ENCODE measurements at places on chromosomes 12 and 14. TPM values are rescaled to one million over a fixed set of nuclear protein-coding genes. Genes with fewer than 3 reads are reported as not detected.
A peak's percentile ranks its signal among the peaks of the same experiment; 100 is the strongest.

DNA sequence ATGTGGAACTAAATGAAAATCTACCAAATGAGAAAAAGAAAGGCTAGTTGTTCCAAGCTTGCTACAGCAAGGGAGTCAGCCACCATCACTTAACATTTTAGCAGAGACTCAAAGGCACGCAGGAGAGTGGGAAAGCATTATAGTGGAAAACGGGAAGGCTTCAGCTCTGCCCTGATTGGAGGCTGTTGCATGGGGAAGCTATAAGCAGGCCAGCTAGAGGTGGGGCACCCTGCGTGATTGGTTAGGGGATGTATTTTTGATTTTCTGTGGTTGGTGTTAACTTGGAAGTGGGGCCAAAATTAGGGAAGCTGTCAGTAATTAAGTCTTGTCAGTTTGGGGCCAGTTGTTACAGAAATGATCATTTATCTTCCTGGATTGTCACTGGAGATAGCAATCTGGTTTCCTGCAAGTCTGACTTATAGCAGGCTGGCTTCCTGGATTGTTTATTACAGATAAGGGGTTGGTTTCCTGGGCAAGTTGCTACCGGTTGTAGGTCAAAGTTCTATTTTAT, 93.9 kb downstream of the FAR2 start:
- H3K27me3 ChIP-seq: no peaks in the 10 kb centered on the region
- no peak for DNase-seq
- no peaks in the 10 kb centered on the region for H3K36me3 ChIP-seq
- H3K4me1 ChIP-seq: peaks cover 3% of the 10 kb centered on the region

GRCh38 chr12:130640901-130641300, 75.2 kb downstream of the RIMBP2 start:
- H3K4me1 ChIP-seq: no peaks in the 10 kb centered on the region
- no peak for DNase-seq
- H3K27me3 ChIP-seq: peaks cover 10% of the 10 kb centered on the region
- no peak overlapping the region for H3K4me3 ChIP-seq
- H3K36me3 ChIP-seq: no peaks in the 10 kb centered on the region

- H3K36me3 ChIP-seq: peaks cover 2% of the 10 kb centered on the region
- no peak overlapping the region for H3K4me3 ChIP-seq
- no peak for DNase-seq
- peaks cover 95% of the 10 kb centered on the region for H3K4me1 ChIP-seq
- H3K27me3 ChIP-seq: no peaks in the 10 kb centered on the region
Observed at GRCh38 chr14:68687746-68688145, 105.1 kb downstream of the ZFP36L1 start.

DNA sequence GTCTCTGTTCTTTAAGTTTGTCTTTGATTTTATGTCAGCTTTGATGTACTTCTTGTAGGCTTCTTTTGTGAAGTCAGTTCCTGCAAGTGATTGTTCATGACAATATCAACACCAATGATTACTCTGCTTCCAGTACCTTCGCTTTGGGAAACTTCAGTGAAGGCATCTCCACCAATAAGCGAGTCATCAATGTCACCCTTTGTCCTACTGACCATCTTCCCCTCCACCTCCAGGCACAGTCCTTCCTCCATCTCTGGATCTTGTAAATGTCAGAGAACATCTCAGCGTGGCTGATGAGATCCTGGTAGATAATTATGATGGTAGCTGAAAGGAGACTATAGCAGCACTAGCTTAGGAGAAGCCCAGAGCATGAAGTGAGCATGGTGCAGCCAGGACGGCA, 40.4 kb upstream of the A2M start:
- no peak overlapping the region for H3K27ac ChIP-seq
- no peak overlapping the region for H3K4me3 ChIP-seq
- H3K27me3 ChIP-seq: no peaks in the 10 kb centered on the region
- peaks cover 3% of the 10 kb centered on the region for H3K36me3 ChIP-seq
- DNase-seq: no peak

DNA sequence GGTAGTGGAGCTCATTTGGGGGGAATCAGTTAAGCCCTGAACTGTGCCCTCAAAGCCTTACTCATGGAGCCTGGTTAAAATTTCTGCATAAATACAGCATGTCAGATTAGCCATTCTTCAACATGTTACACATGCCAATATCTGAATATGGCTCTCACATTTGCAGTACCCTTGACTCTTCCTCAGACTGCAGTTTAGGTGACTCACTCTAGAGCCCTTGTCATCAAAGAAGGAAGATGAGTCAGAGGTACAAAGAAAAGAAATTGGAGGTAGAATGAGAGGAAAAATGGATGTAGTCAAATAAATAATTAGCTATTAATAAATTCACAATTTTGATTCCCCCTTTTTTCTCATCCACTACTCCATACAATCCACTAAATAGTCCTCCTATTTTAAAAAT, 23.6 kb upstream of the OR4K2 start:
- no peaks in the 10 kb centered on the region for H3K4me1 ChIP-seq
- H3K27me3 ChIP-seq: no peaks in the 10 kb centered on the region
- H3K4me3 ChIP-seq: no peak overlapping the region
- no peak for DNase-seq
- peaks cover 17% of the 10 kb centered on the region for H3K36me3 ChIP-seq

GRCh38 chr12:102964872-102965271, 7.4 kb downstream of the ASCL1 start:
- H3K4me3 ChIP-seq: peak overlapping the region; percentile 85
- peaks cover 3% of the 10 kb centered on the region for H3K36me3 ChIP-seq
- peaks cover 43% of the 10 kb centered on the region for H3K4me1 ChIP-seq
- H3K27ac ChIP-seq: no peak overlapping the region

GRCh38 chr14:71726580-71727021, 205.6 kb upstream of the RGS6 start:
- no peak overlapping the region for H3K27ac ChIP-seq
- H3K4me3 ChIP-seq: no peak overlapping the region

DNA sequence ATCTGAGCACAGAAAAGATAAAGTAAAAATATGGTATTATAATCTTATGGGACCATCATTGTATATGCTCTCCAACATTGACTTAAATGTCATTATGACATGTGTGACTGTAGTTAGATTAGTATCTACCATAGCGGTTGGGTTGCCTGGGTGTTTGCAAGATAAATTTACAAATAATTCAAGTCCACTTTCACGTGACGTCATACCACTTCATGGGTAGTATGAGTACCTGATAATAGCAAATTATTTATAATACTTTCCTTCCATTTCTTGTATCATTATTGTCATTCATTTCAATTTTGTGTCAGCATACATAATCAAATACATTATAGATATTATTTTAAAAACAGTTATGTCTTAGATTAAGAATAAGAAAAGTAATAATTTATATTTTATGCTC, 20.2 kb downstream of the SLCO1B1 start:
- H3K4me1 ChIP-seq: no peaks in the 10 kb centered on the region
- H3K36me3 ChIP-seq: no peaks in the 10 kb centered on the region
- no peak overlapping the region for H3K4me3 ChIP-seq
- no peaks in the 10 kb centered on the region for H3K27me3 ChIP-seq

- peaks cover 38% of the 10 kb centered on the region for H3K4me1 ChIP-seq
- H3K27ac ChIP-seq: peak within 1 kb of the TSS; percentile 90
- H3K36me3 ChIP-seq: no peaks in the 10 kb centered on the region
- peaks cover 10% of the 10 kb centered on the region for H3K27me3 ChIP-seq
Observed at GRCh38 chr12:48817873-48818830, at the start of gene CACNB3. CACNB3 (plus strand) TSS chr12:48818496; CDS start chr12:48818930, 434 bp downstream.

DNA sequence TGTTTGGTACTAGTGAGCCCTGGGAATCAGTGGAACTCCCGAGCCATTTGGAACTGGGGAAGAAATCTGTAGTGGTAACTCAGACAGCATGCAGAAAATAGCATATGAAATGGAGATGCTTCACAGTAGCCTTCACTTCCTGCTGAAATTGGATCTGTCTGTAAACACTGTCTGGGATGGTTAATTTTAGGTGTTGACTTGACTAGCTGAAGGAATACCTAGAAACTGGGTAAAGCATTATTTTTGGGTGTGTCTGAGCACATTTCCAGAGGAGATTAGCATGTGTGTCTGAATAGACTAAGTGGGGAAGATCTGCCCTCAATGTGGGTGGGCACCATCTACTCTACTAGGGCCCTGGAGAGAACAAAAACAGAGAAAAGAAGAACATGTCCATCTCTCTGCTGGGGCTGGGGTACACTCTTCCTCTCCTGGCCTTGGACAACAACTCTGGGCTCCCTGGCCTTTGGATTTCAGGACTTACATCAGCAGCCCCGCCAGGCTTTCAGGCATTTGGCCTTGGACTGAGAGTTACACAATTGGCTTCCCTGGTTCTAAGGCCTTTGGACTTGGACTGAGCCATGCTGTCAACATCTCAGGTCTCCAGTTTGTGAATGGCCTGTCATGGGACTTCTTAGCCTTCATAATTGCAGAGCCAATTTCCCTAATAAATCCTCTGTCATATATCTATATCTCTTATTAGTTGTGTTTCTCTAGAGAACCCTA, 14.0 kb upstream of the CRADD start:
- no peaks in the 10 kb centered on the region for H3K27me3 ChIP-seq
- no peak overlapping the region for H3K4me3 ChIP-seq
- peaks cover 7% of the 10 kb centered on the region for H3K4me1 ChIP-seq

The RPGRIP1 gene
- not detected for total RNA-seq

The CCDC175 gene
- total RNA-seq: 0.19 TPM
